Activated T-helper 1 cell treated with anti-CD3 and anti-CD28 coated beads, Interleukin-2, amount 50 U/mL, for 16 hours (primary cell): ENCODE measurements at places on chromosomes 4 and X.

DNA sequence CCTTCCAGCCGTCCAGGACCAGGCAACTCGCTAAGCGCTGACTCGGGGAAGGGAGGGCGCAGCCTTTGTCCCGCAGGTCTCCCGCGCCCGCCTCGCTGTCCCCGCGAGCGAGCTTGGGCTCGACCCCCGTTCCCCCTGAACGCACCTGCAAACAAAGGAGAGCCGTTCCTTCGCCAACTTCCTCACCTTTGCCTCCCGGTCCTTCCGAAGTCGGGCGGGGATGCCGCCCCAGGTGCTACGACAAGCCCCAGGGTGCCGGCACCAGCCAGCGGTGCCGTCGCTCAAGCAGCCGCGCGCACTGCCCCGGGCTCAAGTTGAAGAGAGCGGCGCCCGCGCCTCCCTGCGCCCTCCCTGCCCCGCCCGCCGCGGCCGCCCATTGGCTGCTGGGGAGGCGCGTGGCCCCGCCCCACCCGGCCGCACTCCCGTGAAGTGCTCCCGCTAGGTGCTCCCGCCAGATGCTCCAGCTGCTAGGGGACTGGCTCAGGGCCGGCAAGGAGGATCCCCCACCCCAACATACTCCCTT is 107.1 kb downstream of the NSUN7 start:
- DNase-seq: no peak

GRCh38 chrX:19515615-19516105 is 352 bp upstream of the MAP3K15 start:
- DNase-seq: no peak

DNA sequence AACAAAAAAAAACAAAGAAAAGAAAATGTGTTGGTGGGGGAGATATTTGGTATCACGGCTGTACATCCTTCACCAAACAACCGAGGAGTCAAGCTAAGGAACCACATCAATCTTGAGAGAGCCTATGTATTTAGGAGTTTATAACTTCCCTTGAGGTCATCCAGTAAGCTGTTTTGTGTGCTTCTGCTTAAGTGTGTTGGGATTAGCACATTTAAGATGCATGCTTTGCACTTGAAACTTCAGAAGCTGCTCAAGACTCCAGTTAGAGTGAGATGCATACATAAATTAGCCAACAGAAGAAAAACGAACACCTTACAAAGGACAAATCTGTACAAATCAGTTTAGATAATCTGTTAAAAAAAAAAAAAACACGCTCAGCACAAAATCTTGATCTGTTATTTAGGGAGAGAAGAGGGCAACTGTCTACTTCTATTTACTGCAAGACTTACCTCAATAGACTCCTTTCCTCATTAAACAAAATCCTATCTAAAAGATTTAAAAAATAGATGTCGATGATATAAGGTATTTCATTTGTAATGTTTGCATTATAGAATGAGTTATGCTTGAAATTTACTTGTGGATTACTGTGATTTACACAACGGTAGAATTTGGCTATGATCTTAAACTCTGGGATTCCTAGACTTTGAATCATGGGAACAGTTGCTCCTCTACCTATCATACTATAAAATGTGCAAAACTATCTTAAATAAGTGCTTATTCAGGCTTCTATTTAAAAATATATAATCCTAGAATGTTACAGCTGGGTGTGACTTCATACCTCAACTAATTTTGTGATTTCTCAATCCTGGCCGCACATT is 53.8 kb upstream of the NAP1L5 start:
- DNase-seq: no peak

DNA sequence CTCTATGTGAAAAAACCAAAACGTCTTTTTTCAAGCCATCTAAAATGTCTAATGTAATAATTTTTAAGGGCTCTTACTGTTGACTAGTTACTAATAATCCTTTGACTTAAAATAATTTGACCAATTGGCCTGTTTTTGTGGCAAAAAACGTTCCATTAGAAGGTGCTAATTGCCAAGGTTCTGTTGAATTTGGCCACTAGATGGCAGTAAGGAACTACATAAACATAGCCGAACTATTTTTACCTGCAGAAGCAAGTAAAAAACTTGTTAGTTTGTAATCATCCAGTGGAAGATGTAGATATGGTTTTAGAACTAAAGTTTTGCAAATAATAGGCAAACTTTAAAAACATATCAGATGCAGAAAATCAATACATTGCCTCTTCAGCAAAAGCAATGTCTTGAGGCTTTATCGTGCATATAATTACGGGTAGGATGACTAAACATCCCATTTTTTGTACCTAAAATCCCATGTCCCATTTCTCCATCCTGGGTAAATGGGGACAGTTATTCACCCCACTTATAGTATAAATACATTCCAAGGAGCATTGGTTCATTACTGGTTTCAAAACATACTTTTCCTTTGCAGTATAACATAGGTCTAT is 57.6 kb downstream of the PROM1 start:
- no peak for DNase-seq

DNA sequence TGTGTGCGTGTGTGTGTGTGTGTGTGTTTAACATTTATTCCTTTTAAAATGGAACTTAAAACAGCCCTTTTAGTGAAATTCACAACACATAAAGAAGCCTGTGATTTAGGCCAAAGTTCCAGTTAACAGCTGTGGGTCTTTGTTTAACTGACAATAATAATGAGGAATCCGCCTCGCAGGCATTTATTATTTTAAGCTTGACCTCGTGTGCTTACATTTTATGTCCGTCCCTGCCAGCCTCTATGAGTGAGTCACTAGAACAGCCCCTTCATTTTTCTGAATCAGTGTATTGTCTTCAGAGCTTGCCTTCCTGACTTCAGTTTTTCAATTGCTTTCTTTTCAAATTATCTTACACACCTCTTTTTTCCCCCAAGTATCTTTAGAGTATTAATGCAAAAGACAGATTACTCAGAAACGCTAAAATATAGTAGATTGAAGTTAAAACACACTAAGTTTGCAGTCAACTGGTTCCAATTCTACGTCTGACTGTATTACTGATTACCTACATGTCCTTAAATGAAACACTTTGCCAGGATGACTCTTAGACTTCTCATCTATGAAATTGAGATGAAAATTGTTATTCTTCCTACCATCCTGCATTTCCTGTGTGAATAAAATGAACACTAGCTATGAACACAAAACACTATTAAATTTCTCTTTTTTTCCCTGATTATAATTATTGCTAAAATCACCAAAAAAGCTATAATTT is 319.6 kb upstream of the HS3ST1 start:
- no peak for DNase-seq

DNA sequence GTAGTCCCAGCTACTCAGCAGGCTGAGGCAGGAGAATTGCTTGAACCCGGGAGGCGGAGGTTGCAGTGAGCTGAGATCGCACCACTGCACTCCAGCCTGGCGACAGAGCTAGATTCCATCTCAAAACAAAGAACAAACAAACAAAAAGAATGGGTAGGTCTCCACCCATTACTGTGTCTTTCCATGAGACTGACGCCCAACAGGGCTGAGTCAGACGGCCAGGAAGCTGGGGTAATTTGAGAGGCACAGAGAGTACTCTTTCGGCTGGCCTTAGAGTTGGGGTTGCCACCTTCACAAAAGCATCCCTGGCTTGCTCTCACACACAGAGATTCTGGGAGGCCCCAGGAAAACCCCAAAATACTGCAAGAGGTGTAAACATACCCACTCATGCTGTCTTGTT is 72.0 kb upstream of the DHRSX start:
- no peak for DNase-seq

GRCh38 chr4:10461850-10462400 is 4.7 kb upstream of the ZNF518B start:
- no peak for DNase-seq

DNA sequence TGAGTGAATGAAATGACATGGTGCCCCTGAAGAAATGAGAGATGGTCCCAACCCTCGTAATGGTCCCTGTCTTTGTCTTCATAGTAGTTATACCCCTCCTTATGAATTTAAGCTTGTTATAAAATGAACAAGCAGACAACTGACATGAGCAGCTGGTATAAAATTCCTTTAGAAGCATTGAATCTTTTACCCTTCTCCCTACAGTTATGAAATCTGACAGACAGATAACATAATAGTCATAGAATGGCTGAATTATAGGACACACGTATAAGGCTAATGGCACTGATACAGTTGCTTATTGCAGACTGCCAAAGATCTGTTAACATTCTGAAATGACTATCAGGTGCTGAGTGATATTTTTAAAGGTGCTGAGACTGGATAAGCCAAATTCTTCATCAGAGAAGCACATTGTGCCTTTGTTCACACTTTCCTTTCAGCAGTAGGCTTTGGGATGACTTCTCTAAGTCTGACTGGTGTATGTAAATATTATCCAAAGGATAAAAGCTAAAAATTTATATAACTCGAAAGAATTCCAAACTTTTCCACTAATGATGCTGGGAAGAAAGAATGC is 47.4 kb upstream of the PDGFC start:
- DNase-seq: no peak

DNA sequence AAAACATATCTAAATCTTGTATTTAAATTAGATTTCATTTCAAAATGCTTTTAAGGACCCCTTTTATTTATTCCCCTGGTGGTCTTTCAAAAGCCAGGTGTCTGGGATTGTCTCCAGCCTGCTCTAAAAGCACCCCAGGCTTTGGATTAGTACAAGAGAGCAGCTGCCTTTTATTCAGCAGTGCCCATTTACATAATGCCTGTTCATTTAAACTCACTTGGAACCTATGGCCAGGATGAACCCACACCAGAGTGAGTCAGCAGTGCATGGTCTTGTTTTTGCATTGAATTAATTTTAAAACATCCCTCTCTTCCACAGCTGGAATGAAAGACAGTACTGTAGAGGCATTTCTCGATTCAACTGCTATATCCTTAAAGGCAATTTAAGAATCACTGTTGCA is 64.1 kb upstream of the TENM3 start:
- DNase-seq: no peak

GRCh38 chr4:184849185-184849584 is 23.4 kb upstream of the ACSL1 start:
- DNase-seq: no peak

- DNase-seq: no peak
Observed at GRCh38 chrX:38881727-38882126, 80.5 kb downstream of the MID1IP1 start.

DNA sequence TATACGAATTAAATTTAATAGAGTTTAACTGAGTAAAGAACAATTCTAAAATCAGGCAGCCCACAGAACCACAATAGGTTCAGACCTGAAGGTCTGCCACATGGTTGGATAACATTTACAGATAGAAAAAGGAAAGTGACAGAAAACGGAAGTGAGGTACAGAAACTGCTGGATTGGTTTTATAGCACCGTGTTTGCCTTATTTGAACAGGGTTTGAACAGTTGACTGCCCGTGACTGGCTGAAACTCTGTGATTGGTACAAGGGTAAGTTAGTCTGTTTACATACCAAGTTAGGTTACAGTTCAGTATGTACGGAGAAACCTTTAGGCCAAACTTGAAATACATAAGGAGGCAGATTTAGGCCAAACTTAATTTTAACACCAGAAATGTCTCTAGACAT is 64.1 kb upstream of the ATXN3L start:
- DNase-seq: no peak

DNA sequence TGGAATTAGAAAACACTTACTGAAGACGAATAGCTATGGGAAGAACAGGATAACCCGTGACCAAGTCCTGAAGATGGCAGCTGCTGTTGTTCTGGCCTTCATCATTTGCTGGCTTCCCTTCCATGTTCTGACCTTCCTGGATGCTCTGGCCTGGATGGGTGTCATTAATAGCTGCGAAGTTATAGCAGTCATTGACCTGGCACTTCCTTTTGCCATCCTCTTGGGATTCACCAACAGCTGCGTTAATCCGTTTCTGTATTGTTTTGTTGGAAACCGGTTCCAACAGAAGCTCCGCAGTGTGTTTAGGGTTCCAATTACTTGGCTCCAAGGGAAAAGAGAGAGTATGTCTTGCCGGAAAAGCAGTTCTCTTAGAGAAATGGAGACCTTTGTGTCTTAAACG is 2.4 kb downstream of the AGTR2 start:
- no peak for DNase-seq

GRCh38 chr4:159305129-159305528 is 202.2 kb downstream of the RAPGEF2 start:
- no peak for DNase-seq

DNA sequence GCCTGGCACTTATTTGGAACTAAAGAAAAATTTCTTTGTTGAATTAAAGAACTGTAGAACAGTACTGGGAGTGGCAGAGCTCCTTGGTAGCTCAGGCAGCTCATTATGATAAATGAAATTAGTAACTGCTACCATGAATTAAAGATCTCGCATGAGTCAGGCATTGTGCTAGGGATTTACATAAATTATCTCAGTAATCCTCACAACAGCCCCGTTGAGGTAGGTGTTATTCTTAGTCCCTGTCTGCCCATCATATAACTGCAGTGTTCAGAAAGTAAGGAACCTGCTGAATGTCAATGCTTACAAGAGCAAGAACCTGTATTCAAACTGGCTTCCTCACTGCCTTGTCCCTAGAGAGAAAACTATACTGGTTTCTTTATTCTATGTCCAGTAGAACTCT is 108.3 kb downstream of the NLGN4X start:
- no peak for DNase-seq

DNA sequence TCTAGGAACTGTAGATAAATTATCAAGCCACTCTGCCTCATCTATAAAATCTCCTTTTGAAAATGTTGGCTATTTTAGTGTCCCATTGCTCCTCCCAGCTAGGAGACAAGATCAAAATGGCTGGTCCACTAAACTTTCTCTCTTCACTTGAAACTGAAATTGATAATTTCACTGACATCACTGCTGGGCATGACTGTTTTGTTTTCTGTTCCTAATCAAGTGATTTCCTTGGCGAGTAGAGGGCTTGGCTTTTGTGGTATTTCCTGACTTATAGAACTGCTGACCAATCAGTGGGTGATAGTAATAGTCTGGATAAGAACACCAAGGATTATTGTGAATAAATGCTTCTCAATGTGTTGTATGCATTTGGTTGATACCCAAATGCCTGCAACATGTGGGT is 2152.9 kb downstream of the ARAP2 start:
- DNase-seq: no peak

GRCh38 chrX:141733371-141733770 is 34.8 kb upstream of the SPANXD start:
- DNase-seq: no peak

DNA sequence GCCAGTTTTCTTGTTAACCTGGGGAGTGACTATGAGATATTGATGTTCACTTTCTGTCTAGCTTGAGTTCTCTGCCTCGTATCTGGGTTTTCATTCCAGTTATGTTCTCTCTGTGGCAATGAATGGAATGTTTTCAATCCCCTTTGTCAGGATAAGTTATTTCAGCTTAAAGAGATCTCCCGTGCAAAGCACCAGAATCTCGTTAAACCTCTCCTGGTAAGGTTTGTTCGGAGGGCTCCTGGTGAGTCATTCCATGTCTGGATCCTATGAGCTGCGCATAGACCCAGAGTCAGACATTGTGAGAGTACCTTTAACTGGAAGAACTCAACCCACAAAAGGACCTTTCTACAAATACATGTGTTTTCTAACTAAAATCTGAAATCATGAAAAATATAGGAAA is 51.0 kb downstream of the KDR start:
- DNase-seq: no peak

GRCh38 chr4:26985873-26986272 is 125.2 kb downstream of the STIM2 start:
- DNase-seq: no peak

- no peak for DNase-seq
Observed at GRCh38 chr4:166519774-166520173, 646.7 kb downstream of the TLL1 start.
